ENCODE measurements at places on chromosomes 11 and 22.

DNA sequence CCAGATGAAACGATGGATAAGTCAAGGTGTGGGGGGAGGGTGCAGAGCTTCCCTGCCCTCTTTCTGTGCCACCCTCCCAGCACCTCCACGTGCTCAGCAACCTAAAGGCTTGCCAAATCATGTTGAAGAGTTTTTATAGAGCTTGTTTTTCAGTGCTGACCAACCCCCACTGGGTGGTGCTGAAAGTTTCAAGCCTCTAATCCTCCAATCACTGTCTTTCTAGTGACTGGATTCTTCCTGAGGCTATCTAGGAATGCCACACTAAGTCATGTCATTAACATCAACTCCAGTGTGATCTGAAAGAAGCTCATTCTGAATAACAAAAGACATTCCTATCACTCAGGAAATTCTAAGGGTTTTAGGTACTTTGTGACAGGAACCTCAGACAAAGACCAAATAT, 382.6 kb downstream of the DYNC2H1 start:
- no peak for DNase-seq

GRCh38 chr11:105609341-105609781, 512 bp upstream of the GRIA4 start:
- no peak for DNase-seq

GRCh38 chr22:49230194-49230577, 597.5 kb downstream of the BRD1 start:
- DNase-seq, result no peak

DNA sequence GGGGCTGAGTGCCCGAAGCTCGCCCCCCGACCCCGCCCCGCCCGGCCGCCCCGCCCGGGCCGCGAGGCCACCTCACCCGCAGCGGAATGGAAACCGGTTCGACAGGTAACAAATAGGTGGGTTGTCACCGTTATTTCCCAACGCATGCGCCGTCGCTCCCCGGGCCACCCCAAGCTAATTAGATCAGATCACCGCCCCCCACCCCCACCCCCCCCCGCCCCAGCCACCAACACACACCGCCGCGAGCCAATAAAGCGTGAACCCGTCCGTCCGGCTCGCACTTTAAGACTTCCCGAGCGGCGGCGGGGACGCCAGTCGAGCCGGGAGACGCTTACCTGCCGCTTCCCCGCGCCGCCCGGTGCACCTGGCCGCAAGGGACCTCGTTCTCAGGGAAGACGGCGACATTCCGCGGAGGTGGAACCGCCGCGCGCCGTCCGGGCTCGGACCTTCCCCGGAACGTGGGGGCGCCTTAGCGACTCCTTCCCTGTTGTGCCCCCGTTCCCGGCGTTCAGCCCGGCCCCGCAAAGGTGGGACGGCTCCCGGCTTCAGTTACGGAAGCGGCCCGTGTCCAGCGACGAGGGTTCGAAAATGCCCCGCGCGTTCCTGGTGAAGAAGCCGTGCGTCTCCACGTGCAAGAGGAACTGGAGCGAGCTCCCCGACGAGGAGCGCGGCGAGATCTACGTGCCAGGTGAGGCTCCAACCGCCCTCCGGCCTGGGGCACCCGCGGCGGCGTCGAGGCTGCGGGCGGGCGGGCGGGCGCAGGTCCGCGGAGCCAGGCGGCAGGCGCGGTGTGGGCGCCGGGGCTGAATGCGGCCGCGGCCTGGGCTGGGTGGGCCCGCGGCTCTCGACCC, at the start of gene OVOL1:
Gene OVOL1, plus strand, starts transcription at position 278 of the 851 bp plus-strand sequence. Its CDS starts 311 bp downstream, at position 589.
- DNase-seq, result no peak

DNA sequence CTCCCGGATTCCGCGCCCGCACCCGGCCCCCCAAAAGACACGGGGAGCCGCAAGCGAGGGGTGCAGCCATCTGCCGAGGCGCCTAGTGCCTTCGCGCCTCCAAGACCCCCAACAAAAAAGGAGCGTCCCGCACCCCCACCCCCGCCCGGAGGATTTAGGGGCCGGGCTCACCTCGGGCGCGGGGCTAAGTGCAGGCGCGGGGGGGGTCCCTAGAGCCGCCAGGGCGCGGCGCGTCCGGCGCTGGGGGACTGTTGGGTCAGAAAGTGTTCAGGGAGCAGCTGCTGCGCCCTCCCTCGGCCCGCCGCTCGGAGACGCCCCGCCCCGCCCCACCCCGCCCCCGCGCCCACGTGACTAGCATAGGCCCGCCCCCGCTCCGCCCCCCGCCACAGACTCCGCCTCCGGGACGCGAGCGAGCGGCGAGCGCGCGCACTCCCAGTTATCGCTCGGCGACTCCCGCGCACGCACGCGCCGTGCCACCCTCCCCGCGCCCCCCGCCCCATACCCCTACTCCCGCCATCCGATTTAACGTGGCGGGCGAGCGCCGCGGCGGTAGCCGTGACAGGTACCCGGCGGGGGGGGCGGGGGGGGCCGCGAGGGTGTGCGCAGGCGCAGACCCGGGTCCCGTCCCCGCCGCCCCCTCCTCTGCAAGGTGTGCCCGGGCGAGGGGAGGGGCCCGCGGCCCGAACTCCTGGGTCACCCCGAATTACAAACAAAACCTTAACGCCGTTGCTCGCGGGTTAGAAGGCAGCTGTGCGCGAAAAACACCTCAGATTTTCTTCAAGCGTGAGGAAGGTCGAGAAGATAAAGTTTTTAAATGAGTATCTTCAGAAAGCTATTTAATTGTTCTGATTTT, 56.2 kb downstream of the KCNJ4 start:
- DNase-seq, result peak; percentile 67

GRCh38 chr11:9868641-9869040, 204.8 kb downstream of the SWAP70 start:
- no peak for DNase-seq

- DNase-seq, result no peak
Observed at GRCh38 chr11:69700278-69701140, 3.3 kb downstream of the FGF19 start.

- DNase-seq, result no peak
Observed at GRCh38 chr22:45454275-45454674, 40.8 kb downstream of the RIBC2 start.

DNA sequence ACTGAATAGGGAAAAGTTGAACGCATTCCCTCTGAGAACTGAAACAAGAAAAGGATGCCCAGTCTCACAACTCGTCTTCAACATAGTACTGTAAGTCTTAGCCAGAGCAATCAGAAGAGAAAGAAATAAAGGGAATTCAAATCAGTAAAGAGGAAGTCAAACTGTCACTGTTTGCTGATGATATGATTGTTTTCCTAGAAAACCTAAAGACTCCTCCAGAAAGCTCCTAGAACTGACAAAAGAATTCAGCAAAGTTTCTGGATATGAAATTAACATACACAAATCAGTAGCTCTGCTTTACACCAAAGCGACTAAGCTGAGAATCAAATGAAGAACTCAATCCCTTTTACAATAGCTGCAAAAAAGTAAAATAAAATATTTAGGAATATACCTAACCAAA, 471.2 kb upstream of the CNTN5 start:
- no peak for DNase-seq

GRCh38 chr11:72468289-72468688, 34.0 kb upstream of the CLPB start:
- no peak for DNase-seq

- no peak for DNase-seq
Observed at GRCh38 chr11:120130991-120131760, 6.7 kb downstream of the TRIM29 start.

- no peak for DNase-seq
Observed at GRCh38 chr22:18075101-18075719, 2.6 kb upstream of the PEX26 start.

DNA sequence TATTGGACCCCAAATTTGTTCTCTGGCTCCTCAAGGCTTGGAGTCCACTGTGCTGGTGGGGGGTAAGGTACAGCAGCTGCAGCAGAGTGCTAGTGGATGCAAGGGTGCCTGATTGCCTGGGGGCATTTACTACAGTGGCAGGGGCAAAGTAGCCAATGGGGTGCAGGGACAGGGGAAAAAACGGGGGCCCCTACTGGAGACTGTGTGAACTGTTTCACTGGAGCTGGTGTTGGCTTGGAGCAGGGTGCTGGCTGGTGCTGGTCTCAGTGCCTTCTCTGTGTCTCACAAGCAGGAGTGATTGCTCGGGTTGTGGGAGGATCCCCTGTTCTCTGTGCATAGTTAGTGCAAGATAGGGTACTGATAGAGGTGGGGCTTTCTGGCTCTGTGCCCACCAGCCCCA, 935.9 kb downstream of the JRKL start:
- no peak for DNase-seq

- DNase-seq, result no peak
Observed at GRCh38 chr22:32122899-32123298, 36.2 kb downstream of the C22orf42 start.

- no peak for DNase-seq
Observed at GRCh38 chr22:17774206-17774925, at the start of gene BID. Gene BID, minus strand, starts transcription at chr22:17774469. Its CDS starts 24,353 bp downstream, at chr22:17750116.

- DNase-seq, result no peak
Observed at GRCh38 chr11:19321351-19321750, 80.6 kb upstream of the E2F8 start.

DNA sequence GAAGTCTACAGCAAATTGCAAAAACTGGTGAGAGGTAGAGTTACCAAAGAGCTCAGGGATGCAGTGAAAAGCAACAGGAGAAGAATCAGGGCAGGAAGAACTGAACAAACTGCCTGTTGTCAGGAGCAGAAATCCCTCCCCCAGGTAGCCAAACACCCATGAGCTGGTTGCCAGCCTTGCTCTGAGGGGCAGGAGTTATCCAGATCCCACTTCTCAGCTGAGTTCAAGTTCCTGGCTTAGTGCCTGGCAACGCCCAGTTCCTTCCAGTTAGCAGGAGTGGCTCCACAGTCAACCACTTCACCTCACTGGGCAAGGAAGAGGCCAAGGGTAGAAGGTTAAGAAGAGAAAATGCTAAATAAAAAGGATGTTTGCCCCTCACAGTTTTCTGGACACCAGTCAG, 1.9 kb upstream of the MPZL2 start:
- DNase-seq, result no peak

DNA sequence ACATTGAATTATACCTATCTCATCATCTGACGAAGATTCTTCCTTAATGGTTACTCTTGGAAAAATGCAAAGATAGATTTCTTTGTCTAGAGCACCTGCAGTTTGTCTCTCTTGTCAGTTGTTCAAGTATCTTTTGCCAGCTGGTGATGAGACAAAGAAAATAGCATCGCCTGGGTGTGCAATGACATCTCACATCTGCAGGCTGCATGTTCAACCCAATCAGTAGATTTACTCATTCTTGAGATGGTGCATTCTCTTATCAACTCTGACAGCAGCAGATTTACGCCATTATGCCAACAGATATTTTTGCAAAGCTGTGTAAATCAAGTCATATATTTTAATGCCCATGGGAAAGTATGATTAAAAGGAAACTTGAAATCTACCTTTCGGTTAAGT, 164.6 kb upstream of the PDGFD start:
- DNase-seq, result no peak

DNA sequence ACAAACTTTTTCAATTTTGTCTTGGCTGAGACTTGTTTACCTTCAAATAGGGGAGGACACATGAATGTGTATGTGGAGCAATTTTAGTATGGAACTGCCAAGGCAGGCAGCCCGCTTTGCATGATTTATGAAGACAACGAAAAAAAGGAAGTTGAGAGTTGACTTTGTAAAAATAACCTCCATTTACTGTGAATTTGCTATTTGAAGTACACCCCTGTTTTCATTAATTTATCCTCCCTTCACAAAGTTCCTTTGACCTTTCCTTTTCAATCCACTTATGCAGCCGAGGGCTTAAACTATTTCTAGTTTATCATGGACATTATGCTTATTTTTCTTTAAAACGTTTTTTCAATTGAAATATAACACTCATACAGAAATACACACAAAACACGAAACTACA, 369.6 kb upstream of the CADM1 start:
- no peak for DNase-seq

DNA sequence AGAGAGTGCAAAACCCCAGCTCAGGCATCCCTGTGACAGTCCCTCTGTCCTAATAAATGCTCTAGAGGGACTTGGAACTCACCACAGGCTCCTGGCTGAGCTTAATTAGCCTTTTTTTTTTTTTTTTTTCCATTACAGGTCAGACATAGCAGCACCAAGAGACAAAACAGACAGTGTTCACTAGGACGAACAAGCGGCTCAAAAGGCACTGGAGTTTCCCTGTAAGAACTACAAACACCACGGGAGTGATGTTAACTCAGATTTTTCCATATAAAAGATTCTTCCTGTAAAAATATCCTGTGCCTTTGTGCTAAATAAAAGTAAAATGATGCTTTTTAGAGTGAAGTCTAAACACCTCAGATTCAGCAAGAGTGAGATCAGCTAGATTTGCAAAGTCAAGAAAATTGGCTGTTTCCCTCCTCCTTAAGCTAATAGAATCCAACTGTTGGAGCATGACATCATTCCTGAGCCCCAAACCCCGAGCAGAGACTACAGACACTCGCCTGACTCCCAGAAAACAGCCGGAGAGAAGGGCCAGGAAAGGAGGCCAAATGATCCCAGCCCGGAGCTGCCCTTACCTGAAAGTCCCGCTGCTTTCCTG, 101.0 kb upstream of the AKIP1 start:
- no peak for DNase-seq

DNA sequence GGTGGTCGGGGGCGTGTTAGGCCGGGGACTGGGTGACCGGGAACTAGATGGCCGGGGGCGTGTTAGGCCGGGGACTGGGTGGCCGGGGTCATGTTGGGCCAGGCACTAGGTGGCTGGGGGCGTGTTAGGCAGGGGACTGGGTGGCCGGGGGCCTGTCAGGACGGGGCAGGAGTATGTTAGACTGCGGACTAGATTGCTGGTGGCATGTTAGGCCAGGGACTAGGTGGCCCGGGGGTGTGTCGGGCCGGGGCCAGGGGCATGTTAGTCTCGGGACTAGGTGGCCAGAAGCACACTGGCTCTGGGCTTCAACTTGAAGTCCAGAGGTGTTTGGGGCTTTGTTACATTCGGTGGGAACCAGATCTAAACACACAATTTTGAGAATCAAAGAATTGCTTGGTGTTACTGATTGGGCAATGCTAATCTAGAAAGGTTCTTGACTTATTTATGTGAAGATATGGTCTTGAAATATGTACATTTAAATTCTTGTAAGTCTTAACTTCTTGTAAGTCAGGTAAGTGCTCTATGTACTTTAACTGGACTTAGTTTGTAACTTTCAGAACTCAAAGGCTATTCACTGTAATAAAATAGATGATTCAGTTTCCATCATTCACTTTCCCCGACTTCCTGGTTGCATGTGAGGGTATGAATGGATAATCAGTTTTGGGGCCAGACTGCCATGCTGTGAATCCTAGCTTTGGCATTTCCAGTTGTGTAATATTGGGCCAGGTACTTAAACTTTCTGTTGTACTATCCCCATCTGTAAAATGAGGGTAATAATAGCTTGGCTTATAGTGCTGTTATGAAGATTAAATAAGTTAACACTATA, 1.1 kb downstream of the EXT2 start:
- no peak for DNase-seq

DNA sequence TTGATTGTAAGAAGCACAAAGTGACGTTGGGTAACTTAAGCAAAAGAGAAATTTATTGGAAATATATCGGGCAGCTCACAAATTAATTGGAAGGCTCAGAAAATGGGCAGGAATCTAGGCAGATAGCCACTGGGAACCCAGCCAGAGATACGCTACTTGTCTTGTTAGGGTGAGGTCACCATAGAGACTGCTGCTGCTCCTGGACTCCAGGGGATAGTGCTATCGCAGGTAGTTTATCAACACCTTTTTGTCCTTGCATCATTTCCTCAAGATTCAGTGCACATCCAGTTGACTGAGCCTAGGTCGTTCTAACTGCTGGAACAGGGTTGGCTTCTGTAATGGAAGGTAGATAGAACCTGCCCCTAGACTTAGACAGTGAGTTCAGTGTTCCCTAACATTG, 19.6 kb downstream of the AMOTL1 start:
- DNase-seq, result no peak

- peak; percentile 19 for DNase-seq
Observed at GRCh38 chr11:113994077-113994954, 19.4 kb downstream of the HTR3A start.
